IPS DF 6.9 (cell line): ENCODE measurements at places on chromosomes 1 and 21.

- no peak for DNase-seq
Observed at GRCh38 chr1:174988539-174988938, 11.2 kb upstream of the CACYBP start.

DNA sequence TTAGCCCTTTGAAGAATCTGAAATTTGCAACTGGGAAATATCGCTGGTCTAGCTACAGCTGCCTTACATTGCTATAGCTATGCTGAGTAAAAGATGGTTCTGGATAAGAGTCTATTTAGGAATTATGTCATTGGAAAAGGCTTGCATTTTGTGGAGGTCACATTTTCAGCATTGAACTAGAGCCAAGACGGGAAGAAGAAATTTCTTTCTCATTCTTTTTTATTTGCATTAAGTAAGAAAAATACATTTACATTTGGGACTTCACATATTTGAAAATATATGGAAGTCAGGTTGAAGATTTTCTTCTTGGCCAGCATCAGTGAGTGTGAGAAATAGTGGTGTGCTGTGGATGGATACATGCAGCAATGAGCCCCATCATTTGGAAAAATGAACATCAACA is 291.6 kb downstream of the PTBP2 start:
- no peak for DNase-seq

GRCh38 chr1:38088791-38089190 is 42.2 kb upstream of the POU3F1 start:
- DNase-seq = no peak

DNA sequence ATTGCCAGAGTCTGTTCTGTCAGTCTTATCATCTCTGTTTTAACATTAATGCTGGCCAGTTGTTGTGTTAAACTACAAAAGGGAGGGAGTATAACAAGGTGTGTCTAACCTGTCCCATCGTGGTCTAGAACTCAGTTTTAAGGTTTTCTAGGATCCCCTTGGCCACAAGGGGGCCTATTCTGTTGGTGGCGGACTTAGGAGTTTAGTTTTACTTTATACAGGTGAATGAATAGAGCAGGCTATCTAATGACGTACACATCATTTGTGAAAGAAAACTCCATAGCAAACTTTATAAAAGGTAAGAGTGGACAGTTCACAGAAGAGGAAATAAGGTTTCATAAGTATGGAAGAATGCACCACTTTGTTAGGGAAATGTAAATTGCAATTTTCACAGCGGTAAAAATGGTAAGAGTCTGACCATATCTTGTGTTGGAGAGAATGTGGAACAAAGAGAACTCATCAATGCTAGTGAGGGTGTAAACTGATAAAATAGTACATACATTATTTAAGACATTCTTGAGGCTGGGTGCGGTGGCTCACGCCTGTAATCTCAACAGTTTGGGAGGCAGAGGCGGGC is 2.5 kb upstream of the ATF6 start:
- no peak for DNase-seq

DNA sequence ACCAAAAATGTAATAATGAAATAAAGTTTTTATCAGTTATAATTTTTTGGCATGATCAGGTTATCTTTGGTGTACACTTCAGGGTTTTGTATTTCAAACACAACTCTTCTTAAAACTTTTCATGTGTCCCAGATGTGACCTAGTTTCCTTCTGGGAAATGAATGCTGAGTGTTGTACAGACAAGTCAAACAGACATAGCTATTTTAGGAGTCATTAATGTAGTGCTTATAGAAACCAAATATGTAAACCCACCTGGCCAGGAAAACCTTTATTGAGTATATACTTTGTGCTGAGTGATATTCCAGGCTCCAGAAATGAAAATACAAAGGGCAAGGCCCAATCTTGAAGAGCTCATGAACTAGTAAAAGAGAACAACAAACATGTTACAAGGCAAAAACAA is 25.9 kb upstream of the HOOK1 start:
- no peak for DNase-seq

- no peak for DNase-seq
Observed at GRCh38 chr1:99749504-99750347, 16.7 kb downstream of the FRRS1 start.

- DNase-seq = no peak
Observed at GRCh38 chr1:166029196-166029945, 137.4 kb downstream of the FAM78B start.

GRCh38 chr1:35111106-35111505 is 31.9 kb downstream of the ZMYM1 start:
- DNase-seq = no peak

DNA sequence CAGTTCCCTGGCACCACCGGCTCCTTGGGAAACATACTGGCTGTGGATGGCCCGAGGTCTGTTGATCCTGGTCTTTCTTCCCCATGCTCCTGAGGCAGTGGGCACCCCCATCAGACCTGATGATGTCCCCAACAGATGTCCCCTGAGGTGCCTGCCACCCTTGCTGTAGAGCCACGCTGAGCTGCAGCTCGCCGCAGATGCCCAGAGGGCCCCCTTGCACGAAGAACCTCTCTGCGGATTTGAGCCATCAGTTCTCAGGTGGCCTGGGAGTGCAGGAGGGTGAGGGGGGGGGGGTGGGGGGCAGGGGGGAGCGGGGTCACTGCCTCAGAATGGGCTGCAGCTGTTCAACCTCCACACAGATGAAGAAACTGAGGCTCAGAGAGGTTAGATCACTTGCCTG is 60.9 kb downstream of the GLIS1 start:
- no peak for DNase-seq

GRCh38 chr1:244863491-244864252 is 671 bp downstream of the HNRNPU start:
- no peak for DNase-seq

- DNase-seq = no peak
Observed at GRCh38 chr1:89802051-89802450, 18.8 kb upstream of the LRRC8D start.

DNA sequence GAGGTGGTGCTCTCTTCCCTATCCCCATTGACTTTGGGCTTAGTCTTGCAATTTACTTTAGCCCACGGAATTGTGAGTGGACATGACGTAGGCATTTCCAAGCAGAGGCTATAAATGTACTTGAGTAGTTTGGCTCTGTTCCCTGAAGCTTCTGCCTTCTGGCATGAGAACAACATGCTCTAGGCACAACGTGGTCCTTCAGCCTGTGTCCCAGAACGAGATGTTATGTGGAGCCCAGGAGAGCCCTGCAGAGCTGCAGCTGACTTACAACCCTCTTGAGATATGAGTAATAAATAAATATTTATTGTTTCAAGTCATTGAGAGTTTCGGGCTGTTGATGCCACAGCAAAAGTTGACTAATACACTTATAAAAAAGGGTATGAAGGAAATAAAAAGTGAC is 105.2 kb upstream of the HMGB4 start:
- DNase-seq = no peak

DNA sequence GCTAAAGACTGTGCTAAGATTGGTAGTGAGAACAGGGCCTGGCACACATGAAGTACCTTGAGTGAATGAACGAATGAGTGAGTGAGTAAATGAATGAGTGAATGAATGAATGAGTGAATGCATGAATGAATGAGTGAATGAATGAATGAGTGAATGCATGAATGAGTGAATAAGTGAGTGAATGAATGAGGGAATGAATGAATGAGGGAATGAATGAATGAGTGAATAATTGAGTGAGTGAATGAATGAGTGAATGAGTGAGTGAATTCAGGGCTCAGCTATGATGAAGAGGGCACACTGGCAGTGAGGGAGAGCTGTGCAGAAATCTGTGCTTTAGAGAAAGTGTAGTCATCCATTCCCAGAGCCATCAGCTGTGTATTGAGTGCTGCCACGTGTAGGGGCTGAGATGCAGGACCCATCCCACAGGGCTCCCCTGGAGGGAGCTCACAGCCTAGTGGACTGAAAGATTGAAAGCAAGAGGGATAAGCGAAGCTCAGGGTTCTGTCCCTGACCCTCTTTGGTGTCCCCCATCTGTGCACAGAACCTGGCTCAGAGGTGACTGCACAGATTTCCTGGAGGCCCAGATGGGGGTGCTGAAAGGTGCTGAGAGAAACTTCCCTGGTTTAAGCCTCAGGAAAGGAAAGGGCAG is 217.9 kb upstream of the VAMP3 start:
- DNase-seq = no peak

DNA sequence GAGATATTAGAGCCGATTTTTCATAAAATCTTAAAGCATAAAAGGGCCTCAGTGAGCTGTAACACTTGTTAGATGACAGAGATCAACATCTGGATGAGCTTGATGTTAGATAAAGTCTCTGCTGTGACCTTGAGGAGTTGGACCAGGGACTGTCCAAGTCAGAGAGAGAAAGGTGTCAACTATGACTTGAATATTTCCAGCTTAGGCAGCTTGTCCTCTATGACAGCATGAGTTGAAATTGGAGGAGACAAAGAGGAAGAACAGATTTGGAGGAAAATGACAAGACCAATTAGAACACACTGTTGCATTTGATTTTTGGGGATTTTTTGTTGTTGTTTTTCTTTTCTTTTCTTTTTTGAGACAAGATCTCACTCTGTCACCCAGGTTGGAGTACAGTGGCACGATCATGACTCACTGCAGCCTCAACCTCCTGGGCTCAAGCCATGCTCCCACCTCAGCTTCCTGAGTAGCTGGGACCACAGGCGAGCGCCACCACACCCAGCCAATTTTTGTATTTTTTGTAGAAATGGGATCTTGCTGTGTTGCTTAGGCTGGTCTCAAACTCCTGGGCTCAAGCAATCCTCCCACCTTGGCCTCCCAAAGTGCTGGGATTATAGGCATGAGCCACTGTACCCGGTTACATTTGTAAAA is 35.3 kb upstream of the CLIC4 start:
- no peak for DNase-seq

GRCh38 chr1:226397011-226397926 is 10.6 kb downstream of the PARP1 start:
- DNase-seq = no peak

DNA sequence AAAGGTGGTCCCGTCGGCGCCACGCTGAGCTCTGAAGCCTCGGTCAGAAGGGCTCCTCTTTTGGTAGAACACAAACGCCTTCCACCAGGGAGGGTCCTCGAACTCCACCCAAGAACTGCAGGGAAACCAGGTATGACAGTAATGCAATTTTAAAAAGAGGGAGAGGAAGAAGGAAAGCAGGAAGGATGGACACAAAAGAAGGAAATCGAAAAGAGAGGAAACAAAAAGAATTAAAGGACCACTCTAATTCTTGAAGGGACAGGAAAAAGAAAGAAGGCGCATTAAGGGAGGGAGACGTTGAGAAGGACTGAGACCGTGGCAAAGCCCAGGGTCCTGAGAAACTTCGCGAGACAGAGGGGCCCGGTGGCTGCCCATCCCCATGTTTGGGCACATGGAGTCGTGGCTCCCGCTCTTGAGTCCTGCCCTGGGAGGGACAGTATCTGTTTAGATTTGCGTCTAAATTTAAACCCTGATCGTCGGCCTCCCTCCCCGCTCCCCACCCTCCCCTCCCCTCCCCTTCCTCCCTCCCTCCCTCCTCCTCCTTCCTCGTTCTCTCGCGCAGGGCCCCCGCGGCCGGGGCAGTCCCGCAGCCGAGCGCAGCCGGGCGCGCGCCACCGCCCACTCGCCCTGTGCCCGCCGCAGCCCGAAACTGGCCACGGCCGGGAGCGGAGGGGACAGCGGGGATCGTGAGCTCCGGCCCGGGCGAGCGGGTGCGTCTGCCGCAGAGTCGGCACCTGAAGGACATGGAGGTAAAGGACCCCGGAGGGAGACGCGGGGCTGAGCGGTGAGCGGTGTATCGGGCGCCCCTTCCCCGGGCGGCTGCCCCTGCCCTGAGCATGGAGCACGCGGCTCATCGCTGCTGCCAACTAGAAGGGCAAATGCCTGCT is at the start of gene RCSD1:
TSS of gene RCSD1 (plus strand) at position 552 of the 887 bp plus-strand sequence. CDS start at position 744, 192 bp downstream.
- no peak for DNase-seq

DNA sequence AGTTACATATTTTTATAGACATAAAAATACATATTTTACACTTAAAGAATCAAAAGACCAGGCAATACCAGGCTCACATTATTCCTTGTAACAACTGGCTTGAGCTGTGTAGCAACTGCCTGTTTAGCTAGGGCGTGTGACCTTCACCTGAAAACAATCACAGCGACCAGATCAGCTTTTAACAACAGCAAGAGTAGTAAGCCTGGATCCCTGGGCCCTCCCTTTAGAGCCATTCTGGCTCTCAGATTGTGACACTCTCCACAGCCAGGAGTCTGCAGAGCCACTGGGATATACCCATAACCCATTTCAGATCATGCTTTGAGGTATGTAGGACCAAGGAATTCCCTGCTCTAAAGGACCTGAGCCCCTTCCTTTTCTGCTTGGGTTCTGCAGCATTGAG is 29.4 kb upstream of the GNG4 start:
- no peak for DNase-seq

DNA sequence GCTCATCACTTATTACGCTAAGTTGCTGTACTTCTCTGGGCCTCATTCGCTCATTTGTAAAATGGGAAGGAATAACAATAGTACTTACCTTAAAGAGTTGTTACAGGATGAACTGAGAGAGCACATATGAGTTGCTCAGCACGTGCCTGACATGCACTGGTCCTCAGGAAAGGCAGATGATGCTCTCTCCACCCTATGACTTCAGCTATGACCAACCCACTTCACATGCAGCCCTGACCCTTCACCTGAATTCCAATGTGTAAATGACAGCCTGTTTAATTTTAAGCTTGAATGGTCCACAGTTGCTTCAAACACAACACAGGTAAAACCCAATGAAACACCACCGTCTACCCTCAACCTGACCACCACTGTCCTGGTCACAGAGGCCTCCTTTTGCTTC is 32.9 kb downstream of the GADD45A start:
- no peak for DNase-seq

DNA sequence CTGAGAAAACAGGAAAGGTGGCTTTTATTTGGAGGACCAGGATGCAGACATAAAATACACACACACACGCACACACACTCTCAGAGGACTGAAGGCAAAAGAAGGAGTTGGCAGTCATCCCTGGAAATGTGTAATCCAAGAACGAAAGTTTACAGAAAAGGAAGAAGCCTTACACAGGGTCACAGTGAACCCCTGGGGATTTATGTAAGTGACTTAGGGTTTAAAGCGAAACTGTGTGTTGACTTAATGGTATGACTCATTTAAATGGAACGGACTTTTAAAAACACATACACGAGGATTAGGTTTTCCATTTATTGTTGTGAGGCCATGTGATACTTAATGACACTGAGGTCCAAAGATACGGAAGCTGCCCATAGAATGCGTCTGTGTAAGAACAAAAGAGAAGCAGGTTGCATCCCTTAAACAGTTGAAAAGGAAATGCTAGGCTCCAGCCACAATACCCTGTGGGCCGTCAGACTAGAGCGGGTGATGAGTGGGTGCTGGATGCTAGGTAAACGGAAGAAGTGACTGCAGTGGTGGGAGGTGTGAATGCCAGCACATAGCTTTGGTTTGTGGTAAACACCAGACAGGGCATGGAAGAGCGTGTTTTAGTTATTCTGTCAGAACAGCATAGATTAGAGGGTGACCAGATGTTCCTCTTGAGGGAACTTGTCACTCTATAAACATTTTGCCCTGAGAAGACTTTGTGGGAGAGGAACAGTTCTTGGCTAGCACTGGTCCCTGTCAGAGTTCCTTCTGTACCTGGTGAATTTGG is 21.6 kb upstream of the BCL10 start:
- no peak for DNase-seq

- DNase-seq = no peak
Observed at GRCh38 chr1:156884560-156885184, 8.8 kb upstream of the PEAR1 start.
